Activated T-helper 17 cell treated with anti-CD3 and anti-CD28 coated beads, Interleukin-2, amount 50 U/mL, for 72 hours (primary cell): ENCODE measurements at places on chromosomes 3 and 15. TPM values are rescaled to one million over a fixed set of nuclear protein-coding genes. Genes with fewer than 3 reads are reported as not detected.

- no peak for ATAC-seq
Measured at GRCh38 chr15:29334544-29334943, 64.9 kb upstream of the NSMCE3 start.

GRCh38 chr3:110027446-110028080 lies 690.2 kb upstream of the DPPA4 start:
- peak; percentile 75 for ATAC-seq

DNA sequence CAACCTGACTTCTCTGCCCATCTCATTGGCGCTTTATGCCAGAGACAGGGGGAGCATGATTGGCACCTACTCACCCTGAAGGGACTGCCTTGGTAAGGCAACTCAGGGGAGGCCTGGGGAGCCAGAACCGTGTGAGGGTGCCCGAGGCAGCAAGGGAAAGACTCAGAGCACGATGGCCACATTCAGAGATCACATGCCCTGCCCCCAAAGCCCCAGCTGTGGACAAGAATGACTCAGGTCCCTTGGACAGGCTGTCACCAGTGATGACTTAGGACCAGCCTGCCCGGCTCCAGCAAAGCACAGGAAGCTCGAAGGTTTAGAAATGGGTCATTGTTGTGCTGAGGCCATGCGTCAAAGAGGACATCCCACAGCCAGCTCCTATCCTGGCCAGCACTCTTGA lies 49.1 kb upstream of the LIMD1 start:
- peak; percentile 71 for ATAC-seq

DNA sequence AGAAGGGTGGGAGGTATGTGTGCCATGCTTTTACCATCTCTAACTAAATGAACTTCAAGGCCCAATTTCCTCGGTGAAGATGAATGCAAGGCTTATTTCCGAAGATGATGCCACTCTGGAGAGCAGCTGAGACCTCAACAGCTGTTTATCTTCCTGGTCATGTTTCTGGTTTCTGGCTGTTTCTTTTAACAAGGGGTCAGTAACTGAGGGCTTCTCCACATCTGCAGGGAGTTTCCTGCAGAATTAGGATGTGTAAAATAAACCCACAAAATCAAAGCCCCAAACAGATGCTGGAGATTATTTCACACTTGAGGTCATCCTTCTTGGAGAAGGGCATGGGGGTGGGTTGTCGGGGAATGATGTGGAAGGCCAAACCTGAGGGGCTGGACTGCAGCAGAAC lies 220.3 kb downstream of the THSD4 start:
- ATAC-seq = no peak

DNA sequence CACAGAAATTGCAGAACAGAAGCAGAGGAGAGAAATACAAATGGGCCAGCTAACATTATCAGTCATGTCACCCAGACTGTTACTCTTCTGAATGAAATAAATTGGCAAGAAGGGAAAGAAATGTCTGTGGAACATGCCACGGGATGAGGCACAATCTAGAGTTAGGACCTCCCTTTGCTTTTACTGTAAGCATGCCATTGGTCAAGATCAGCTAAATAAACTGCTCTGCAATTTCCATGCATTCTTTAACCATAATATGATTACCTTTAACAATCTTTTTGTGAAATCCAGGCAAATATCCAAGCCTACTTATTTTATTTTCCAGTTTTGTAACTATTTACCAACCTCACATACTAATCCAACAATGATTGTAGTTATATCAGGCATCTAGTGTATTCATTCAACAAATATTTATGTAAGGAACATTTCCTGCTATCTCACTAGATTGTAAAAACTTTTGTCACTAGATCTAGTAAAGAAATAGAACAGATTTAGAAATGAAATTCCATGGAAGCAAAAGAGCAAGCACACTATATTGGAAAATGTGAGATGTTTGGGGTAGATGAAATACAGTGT lies 383.4 kb downstream of the MECOM start:
- no peak for ATAC-seq

- no peak for ATAC-seq
Measured at GRCh38 chr15:42276762-42277161, 3.5 kb upstream of the TMEM87A start.

DNA sequence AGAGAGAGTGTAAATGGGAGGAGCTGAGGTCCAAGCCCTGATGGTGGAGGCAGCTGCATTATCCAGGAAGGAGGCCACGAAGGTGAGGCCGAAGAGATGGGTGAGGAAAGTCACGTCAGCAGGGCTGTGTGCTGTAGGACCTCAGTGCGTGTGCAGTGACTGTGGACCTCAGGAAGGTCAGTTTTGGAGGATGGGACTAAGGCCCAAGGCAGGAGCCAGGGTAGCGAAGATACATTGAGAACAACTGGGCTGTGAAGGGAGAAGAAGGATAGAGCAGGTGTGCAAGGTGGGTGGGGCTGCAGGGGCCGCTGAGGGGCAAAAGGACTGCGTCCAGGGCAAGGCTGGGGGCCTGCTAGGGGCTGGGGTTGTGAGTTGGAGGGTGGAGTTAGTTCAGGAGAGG lies 4.9 kb downstream of the KLHL40 start:
- ATAC-seq = no peak

GRCh38 chr15:91872356-91873137 lies 19.0 kb downstream of the SLCO3A1 start:
- ATAC-seq = no peak

- ATAC-seq = no peak
Measured at GRCh38 chr3:134659391-134660045, 8.7 kb upstream of the KY start.

DNA sequence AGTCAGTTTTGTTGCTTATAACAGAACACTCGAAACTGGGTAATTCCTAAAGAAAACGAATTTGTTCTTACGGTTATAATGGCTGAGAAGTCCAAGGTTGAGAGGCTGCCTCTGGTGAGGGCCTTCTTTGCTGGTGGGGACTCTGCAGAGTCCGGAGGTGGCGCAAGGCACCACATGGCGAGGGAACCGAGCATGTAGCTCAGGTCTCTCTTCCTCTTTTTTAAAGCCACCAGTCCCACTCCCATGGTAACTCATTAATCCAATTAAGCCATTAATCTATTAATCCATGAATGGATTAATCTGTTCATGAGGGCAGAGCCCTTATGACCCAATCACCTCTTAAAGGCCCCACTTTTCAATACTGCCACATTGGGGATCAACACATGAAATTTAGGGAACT lies 50.0 kb downstream of the ROPN1B start:
- no peak for ATAC-seq

DNA sequence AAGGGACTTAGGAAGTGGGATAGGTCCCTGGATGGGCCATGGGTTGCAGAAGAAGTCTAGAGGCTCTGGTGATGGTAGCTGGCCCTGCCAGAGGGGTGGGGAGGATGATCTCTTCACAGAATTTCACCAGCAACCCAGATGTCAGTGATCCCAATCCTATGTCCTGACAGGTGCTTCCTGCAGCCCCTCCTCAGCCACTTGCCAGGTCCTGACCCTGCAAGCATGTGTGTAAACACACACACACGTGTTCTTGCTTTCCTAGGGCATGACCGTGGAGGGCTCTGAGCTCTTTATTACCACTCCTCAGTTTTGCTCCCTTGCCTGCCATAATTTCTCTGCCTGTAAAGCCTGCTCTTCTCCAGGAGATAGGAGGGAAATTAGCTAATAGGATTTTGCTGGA lies 12.5 kb downstream of the TEX264 start:
- ATAC-seq = no peak

- peak; percentile 44 for ATAC-seq
Measured at GRCh38 chr3:31227131-31227562, 305.6 kb upstream of the STT3B start.

GRCh38 chr3:44991326-44991725 lies 15.3 kb downstream of the EXOSC7 start:
- ATAC-seq = no peak

GRCh38 chr3:112579232-112579631 lies 17.4 kb downstream of the SLC35A5 start:
- no peak for ATAC-seq

DNA sequence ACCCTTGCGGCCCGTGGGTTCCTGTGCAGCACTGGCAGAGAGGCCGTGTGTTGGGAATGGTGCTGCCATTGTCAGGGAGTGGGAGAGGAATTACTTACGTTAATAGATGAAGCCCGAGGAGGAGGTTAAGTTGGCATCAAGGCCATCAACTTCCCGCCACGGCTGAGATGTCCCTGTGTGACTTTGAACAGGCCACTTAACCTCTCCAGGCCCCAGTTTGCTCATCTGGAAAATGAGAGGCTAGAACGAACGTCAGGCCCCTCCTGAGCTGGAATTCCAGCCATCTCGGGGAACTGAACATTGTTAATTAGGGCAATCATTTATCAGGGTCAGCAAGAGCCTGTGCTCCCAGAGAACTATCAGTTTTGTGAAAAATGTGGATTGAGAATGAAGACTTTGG lies 91.4 kb upstream of the MYZAP start:
- no peak for ATAC-seq

DNA sequence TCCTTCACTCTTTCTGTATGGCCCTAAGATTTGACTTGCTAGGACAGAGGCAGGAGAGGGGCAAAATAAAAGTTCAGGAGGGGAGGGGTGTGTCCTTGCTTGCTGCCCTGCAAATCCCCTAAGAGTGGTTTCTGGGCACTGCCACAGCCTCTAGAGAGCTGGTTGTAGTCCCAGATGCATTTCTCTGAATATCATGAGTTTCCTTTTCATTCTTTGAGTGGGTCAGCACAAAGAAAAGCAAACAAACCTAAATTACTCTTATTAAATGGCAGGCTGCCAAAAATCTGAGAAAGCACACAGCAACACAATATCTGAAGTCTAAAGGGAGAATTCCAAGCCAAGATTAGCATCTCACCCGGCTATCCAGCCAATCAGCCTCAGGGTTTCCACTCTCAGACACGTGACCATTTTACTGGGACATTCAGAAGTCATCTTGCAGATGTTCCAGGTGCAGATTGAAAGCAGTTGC lies 919.3 kb downstream of the TUSC7 start:
- no peak for ATAC-seq

Gene CCR1
- total RNA-seq = 1.8 TPM

Gene BCHE
- total RNA-seq = not detected

Gene BSN
- 0.22 TPM for total RNA-seq

Gene MRAS
- 0.37 TPM for total RNA-seq

Gene FEZF2
- not detected for total RNA-seq

Gene SCG3
- not detected for total RNA-seq

Gene RPSA
- 2,603 TPM for total RNA-seq

Gene ROBO2
- not detected for total RNA-seq

Gene MYL3
- not detected for total RNA-seq

Gene THRB
- total RNA-seq = not detected

Gene COL6A6
- not detected for total RNA-seq
